ENCODE measurements at places on chromosomes 16 and 17. TPM values are rescaled to one million over a fixed set of nuclear protein-coding genes. Genes with fewer than 3 reads are reported as not detected.

The SYT17 gene
- 1.5 TPM for total RNA-seq

The OGFOD3 gene
- total RNA-seq, result 33.4 TPM

The CCL13 gene
- not detected for total RNA-seq

The MCRIP1 gene
- 122 TPM for total RNA-seq

The SALL1 gene
- total RNA-seq, result not detected

The MAF gene
- total RNA-seq, result 13.3 TPM

The TBC1D3C gene
- total RNA-seq, result not detected

The CD300E gene
- total RNA-seq, result not detected

The SHCBP1 gene
- 17.8 TPM for total RNA-seq

The CACNG1 gene
- total RNA-seq, result not detected

The NPIPB2 gene
- total RNA-seq, result 11.3 TPM

The HIC1 gene
- 18.5 TPM for total RNA-seq

The ZNF594 gene
- total RNA-seq, result 5.4 TPM

The KCNJ18 gene
- total RNA-seq, result not detected

The ARMC5 gene
- 11.8 TPM for total RNA-seq

The PRR35 gene
- total RNA-seq, result not detected

The GNGT2 gene
- total RNA-seq, result 0.50 TPM

The USP43 gene
- not detected for total RNA-seq

The TBC1D3I gene
- not detected for total RNA-seq

The OGFOD1 gene
- 62.7 TPM for total RNA-seq

The KCNJ12 gene
- 0.06 TPM for total RNA-seq

The RCVRN gene
- total RNA-seq, result not detected

The EPN3 gene
- total RNA-seq, result under 0.01 TPM

The OSGIN1 gene
- total RNA-seq, result 1.1 TPM

The C1QTNF8 gene
- not detected for total RNA-seq
